ENCODE measurements at places on chromosomes 4 and X.

DNA sequence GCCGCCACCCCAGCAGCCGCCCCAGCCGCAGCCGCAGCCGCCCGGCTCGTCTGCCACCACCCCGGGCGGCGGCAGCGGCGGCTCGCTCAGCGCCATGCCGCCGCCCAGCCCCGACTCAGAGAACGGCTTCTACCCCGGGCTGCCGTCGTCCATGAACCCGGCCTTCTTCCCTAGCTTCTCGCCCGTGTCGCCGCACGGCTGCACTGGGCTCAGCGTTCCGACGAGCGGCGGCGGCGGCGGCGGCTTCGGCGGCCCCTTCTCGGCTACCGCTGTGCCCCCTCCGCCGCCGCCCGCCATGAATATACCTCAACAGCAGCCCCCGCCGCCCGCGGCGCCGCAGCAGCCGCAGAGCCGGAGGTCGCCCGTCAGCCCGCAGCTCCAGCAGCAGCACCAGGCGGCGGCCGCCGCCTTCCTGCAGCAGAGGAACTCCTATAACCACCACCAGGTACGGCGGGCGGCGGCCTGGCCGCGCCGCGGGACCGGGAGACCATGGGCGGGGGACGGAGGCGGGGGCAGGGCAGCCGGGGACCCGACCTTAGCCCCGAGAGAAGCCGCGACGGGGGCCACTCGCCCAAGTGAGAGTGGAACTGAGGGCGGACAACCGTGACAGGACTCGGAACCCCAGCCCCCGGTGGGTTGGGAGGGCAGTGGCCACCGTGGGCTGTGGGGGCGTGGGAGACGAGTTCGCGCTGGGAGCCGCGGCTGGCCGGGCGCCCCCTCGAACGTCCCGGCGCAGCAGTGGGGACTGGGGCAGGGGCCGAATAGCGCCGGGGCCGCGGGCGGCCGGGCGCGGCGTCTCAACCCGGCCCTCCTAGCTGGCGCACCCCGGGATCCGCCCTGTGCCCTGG lies 1.8 kb downstream of the CPEB2 start:
- DNase-seq: peak; percentile 28

GRCh38 chr4:99564921-99565320 lies 1.1 kb upstream of the TRMT10A start:
- DNase-seq: no peak

GRCh38 chr4:170386971-170387370 lies 297.2 kb upstream of the AADAT start:
- no peak for DNase-seq

GRCh38 chrX:124401696-124402095 lies 55.3 kb downstream of the SH2D1A start:
- no peak for DNase-seq

- DNase-seq: no peak
Measured at GRCh38 chr4:61336916-61337315, 136.8 kb downstream of the ADGRL3 start.

- no peak for DNase-seq
Measured at GRCh38 chr4:1035510-1035909, 24.1 kb downstream of the FGFRL1 start.

DNA sequence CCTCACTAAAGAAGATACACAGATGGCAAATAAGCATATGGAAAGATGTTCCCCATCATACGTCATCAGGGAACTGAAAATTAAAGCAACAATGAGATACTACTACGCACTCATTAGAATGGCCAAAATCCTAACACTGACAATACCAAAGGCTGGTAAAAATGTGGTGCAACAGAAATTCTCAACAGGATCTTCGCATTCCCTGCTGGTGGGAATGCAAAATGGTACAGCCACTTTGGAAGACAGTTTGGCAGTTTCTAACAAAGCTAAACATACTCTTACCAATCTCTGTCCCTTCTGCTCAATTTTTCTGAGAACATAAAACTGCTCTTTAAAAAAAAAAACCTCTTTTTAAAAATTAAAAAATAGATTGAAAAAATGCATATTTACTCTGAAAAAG lies 300.2 kb downstream of the FBXW7 start:
- DNase-seq: no peak

DNA sequence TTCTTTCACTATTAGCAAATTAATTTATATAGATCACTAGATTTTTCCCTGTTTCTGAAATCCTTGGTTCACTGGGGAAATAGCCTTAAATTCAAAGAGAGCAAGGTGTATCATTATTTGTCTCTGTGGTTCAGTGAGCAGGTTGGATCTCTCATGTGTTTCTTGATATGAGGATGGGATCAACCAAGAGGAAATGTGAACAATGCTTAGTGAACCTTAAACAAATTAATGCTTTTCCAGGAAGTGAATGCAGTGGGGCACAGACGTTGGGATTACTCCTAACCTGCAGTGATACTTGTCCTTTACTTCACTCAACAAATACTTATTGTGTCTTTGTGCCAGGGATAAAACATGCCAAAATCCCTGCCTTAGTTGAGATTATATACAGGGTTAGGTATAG lies 193.2 kb downstream of the SHROOM3 start:
- DNase-seq: no peak

DNA sequence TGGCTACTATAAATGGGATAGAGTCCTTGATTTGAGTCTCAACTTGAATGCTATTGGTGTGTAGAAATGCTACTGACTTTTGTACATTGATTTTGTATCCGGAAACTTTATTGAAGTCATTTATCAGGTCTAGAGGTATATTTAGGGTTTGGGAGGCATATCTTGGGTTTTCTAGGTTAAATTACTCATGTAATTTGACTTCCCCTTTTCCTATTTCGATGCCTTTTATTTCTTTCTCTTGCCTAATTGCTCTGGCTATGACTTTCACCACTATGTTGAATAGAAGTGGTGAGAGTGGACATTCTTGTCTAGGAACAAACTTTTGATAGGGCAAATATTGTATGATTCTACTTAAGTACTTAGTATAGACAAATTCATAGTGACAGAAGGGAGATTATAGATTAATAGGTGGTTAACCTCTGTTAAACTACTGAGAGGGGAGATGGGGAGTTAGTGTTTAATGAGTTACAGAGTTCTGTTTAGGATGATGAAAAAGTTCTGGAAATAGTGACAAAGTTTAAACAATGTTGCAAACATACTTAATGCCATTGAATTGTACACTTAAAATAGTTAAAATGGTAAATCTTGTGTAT lies 22.8 kb upstream of the HSPA4L start:
- DNase-seq: no peak

- DNase-seq: no peak
Measured at GRCh38 chr4:158250321-158250720, 40.0 kb downstream of the TMEM144 start.

GRCh38 chr4:109821185-109821584 lies 5.6 kb downstream of the GAR1 start:
- no peak for DNase-seq

DNA sequence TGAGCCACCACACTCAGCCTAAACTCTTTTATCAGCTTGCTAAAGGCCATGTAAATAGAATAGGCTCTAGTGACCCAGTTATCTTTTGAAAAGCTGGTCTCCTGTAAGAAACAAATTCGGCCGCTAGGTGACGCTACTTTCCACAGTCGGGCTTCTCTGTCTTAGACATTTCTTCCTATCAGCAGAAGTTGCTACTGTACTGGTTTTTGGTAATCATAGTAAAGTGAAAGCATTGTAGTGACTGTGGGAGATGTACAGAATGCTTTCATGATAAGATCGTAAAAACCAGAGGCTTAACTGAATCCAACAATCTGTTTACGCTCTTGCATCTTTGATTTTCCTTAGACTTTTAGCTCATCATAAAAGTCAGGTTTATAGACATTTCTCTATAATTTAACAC lies 82.6 kb downstream of the GK start:
- DNase-seq: peak; percentile 11

GRCh38 chr4:112058433-112058832 lies 86.8 kb upstream of the FAM241A start:
- DNase-seq: no peak

DNA sequence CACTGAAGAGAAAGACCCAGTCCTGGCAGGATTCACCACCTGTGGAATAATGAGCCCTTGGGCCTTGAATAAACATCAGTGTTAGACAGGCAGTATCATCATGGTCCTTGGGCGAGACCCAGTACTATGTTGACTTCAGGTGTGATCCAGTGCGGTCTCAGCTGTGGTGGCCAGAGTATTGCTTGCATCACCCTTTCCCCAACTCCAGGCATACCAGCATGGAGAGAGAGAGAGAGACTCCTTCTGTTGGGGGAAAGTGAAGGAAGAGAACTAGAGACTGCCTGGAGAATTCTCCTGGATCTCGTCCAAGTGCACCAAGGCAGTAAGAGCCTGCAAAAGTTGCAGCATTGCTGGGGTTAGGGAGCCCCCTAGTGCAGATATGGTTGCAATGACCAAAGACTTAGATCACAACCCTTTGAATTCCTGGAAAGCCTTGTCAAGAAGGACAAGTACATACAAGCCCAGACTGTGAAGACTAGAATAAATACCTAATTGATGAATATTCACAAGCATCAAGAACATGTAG lies 61.1 kb upstream of the VAMP7 start:
- DNase-seq: peak; percentile 2

All from activated CD8-positive, alpha-beta memory T cell treated with anti-CD3 and anti-CD28 coated beads for 1 hour (primary cell).